ENCODE measurements at places on chromosomes 6 and 20.

- peak overlapping the region; percentile 43 for H3K4me3 ChIP-seq
- DNase-seq, result no peak
- no peaks in the 10 kb centered on the region for H3K27me3 ChIP-seq
- peak overlapping the region; percentile 82 for H3K27ac ChIP-seq
- peaks cover 14% of the 10 kb centered on the region for H3K4me1 ChIP-seq
Observed at GRCh38 chr6:33417128-33417902, 592 bp downstream of the CUTA start.

GRCh38 chr6:11350294-11350693, 117.8 kb upstream of the NEDD9 start:
- no peaks in the 10 kb centered on the region for H3K36me3 ChIP-seq
- no peaks in the 10 kb centered on the region for H3K27me3 ChIP-seq
- H3K4me1 ChIP-seq, result no peaks in the 10 kb centered on the region

GRCh38 chr20:1434571-1435336, 31.9 kb downstream of the NSFL1C start:
- no peaks in the 10 kb centered on the region for H3K36me3 ChIP-seq
- H3K4me3 ChIP-seq, result no peak overlapping the region
- DNase-seq, result no peak
- H3K4me1 ChIP-seq, result peaks cover 6% of the 10 kb centered on the region

DNA sequence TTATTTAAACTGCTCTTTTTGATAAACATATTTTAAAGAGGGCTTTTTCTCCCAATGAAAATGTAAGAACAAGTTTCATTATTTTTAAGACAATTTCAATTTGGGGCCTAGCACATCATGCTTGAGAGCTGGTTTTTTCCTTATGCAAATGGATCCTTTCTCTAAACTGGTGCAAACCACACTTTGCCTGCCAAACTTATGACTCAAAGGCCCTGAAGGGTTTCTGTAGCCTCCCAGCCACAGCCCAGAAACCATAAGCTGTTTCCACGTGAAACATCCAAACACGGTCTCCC, 451 bp upstream of the HSF2 start:
- H3K27me3 ChIP-seq, result no peaks in the 10 kb centered on the region
- H3K4me1 ChIP-seq, result peaks cover 16% of the 10 kb centered on the region
- peak overlapping the region; percentile 39 for H3K27ac ChIP-seq
- H3K36me3 ChIP-seq, result no peaks in the 10 kb centered on the region
- H3K4me3 ChIP-seq, result no peak overlapping the region

DNA sequence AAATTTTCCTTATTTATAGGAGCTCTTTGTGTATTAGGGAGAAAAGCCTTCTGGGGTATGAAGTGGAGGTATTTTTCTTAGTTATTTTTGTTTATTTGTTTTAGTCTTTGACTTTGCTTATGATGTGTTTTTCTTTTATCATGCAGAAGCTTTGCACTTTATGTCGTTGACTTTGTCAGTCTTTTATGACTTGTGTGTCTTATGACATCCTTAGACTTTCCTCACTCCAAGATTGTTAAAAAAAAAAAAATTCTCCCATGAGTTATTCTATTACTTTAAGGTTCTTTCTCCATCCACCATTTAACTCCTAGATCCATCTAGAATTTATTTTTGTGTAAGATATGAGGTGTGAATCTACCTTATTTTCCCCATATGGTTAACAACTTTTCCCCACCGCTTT, 36.6 kb downstream of the BICRAL start:
- DNase-seq, result no peak
- H3K36me3 ChIP-seq, result 0 out of 2 replicates have a peak, but pooled peaks cover 3% of the 10 kb centered on the region
- no peaks in the 10 kb centered on the region for H3K27me3 ChIP-seq
- no peak overlapping the region for H3K27ac ChIP-seq

GRCh38 chr20:2402271-2402980, 21.7 kb downstream of the TGM6 start:
- no peak overlapping the region for H3K27ac ChIP-seq
- no peaks in the 10 kb centered on the region for H3K27me3 ChIP-seq
- H3K4me1 ChIP-seq, result no peaks in the 10 kb centered on the region

DNA sequence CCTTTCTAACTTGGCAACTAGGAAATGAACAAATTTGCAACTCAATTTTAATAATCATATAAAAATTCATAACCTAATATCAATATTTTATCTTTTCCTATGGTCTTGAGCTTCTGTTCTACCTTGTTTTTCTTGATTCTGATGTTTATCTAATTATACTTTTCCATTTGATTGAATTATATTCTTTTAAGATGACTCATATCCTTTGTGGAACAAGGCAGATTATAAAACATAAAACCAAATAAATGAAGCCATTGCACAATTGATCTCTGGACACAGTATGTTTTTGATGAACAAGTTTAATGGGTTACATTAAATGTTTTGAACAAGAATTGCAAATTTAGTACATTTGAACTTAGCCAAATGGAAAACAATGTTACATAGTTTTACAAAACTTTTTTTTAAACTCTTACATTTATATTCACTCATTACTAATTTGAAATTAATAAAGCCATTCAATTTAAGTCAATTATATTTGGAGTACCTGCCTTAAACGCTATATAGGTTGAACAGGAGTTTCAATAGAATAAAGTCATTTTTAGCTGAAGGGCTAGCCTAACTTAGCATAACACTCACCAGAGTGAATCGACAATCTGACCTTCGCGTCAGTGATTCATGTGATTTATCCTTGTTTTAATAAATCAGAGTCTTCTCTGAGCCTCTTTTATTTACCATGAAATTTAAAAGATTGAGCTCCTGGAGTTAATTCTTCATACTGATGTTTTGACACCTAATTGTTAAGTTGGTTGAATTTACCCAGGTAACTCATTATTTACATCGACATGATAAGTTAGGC, 3.8 kb downstream of the NCOA7 start:
- no peaks in the 10 kb centered on the region for H3K27me3 ChIP-seq
- H3K36me3 ChIP-seq, result no peaks in the 10 kb centered on the region
- peak overlapping the region; percentile 60 for H3K27ac ChIP-seq
- H3K4me1 ChIP-seq, result peaks cover 41% of the 10 kb centered on the region
- DNase-seq, result no peak

GRCh38 chr6:8234321-8234720, 132.0 kb upstream of the EEF1E1 start:
- no peaks in the 10 kb centered on the region for H3K4me1 ChIP-seq
- H3K4me3 ChIP-seq, result no peak overlapping the region
- DNase-seq, result no peak
- no peak overlapping the region for H3K27ac ChIP-seq

GRCh38 chr6:76553256-76553655, 480.8 kb upstream of the IMPG1 start:
- no peaks in the 10 kb centered on the region for H3K27me3 ChIP-seq
- H3K36me3 ChIP-seq, result no peaks in the 10 kb centered on the region
- no peak for DNase-seq
- no peak overlapping the region for H3K27ac ChIP-seq
- no peaks in the 10 kb centered on the region for H3K4me1 ChIP-seq

- no peak overlapping the region for H3K4me3 ChIP-seq
- DNase-seq, result no peak
- H3K27me3 ChIP-seq, result no peaks in the 10 kb centered on the region
- no peak overlapping the region for H3K27ac ChIP-seq
- H3K36me3 ChIP-seq, result no peaks in the 10 kb centered on the region
Observed at GRCh38 chr20:23659989-23660837, 22.5 kb upstream of the CST3 start.

- H3K36me3 ChIP-seq, result no peaks in the 10 kb centered on the region
- no peak for DNase-seq
- peaks cover 7% of the 10 kb centered on the region for H3K4me1 ChIP-seq
- H3K27ac ChIP-seq, result no peak overlapping the region
- peaks cover 38% of the 10 kb centered on the region for H3K27me3 ChIP-seq
Observed at GRCh38 chr20:62966212-62967148, 14.0 kb downstream of the SLC17A9 start.

DNA sequence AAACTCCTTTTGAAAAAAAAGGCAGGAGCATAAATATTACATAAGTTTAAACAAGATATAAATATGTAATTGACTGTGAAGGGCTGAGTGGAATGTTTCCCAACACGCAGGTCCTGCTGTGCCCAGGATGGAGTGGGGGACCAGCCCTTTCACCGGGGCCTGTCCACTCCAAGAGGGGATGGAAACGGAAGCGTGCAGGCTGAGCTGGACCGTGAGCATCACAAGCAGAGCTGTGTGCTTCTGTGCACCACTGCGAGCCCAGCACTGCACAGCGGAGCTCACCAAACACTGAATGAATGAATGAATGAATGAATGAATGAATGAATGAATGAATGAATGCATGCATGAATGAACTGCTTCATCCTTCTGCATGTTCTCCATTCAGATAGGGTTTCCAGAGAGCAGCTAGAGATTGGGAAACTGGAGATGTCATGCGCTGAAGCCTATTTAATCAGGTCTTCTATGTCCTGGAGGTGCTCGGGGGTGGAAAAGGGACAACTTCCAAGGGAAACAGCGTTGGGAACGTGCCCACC, 157.7 kb downstream of the ANKRD60 start:
- no peak for DNase-seq
- H3K27ac ChIP-seq, result no peak overlapping the region
- H3K4me1 ChIP-seq, result peaks cover 10% of the 10 kb centered on the region
- H3K4me3 ChIP-seq, result no peak overlapping the region

GRCh38 chr20:35883778-35884540, 70.3 kb downstream of the SCAND1 start:
- H3K27me3 ChIP-seq, result no peaks in the 10 kb centered on the region
- peaks cover 58% of the 10 kb centered on the region for H3K4me1 ChIP-seq
- peak overlapping the region; percentile 100 for H3K27ac ChIP-seq
- peaks cover 23% of the 10 kb centered on the region for H3K36me3 ChIP-seq

DNA sequence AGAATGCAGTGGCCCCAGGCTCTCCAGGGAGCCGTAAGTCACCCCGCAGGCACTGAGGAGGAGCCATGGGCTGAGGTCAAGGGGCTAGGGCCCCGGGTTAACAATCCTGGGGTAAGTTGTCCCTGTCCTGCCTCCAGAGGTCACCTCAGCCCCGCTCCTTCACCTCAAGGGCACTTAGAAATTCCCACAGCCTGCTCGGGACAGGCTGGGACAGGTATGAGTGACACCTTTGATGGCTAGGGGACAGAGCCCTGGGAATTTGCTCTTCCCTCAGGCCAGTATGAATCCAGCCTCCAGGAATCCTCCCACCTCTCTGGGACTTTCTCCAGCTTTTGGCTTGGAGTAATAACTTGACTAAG, 3.5 kb upstream of the GRM4 start:
- no peak overlapping the region for H3K27ac ChIP-seq
- DNase-seq, result peak; percentile 21
- H3K4me1 ChIP-seq, result no peaks in the 10 kb centered on the region

DNA sequence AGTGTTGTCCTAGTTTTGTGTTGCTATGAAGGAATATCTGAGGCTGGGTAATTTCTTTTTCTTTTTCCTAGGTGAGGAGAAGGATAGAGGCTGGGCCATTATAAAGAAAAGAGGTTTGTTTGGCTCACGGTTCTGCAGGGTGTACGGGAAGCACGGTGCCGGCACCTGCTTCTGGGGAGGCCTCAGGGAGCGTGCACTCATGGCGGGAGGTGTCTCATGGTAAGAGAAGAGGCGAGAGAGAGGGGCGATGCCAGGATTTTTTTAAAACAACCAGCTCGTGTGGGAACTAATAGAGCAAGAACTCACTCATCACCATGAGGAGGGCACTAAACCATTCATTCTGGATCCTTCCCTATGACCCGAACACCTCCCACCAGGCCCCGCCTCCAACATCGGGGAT, 14.2 kb upstream of the NPBWR2 start:
- H3K4me1 ChIP-seq, result no peaks in the 10 kb centered on the region
- H3K27ac ChIP-seq, result no peak overlapping the region
- H3K4me3 ChIP-seq, result no peak overlapping the region
- peaks cover 31% of the 10 kb centered on the region for H3K27me3 ChIP-seq

Data from RWPE2 (cell line).